ENCODE measurements at places on chromosomes 7 and 10.

DNA sequence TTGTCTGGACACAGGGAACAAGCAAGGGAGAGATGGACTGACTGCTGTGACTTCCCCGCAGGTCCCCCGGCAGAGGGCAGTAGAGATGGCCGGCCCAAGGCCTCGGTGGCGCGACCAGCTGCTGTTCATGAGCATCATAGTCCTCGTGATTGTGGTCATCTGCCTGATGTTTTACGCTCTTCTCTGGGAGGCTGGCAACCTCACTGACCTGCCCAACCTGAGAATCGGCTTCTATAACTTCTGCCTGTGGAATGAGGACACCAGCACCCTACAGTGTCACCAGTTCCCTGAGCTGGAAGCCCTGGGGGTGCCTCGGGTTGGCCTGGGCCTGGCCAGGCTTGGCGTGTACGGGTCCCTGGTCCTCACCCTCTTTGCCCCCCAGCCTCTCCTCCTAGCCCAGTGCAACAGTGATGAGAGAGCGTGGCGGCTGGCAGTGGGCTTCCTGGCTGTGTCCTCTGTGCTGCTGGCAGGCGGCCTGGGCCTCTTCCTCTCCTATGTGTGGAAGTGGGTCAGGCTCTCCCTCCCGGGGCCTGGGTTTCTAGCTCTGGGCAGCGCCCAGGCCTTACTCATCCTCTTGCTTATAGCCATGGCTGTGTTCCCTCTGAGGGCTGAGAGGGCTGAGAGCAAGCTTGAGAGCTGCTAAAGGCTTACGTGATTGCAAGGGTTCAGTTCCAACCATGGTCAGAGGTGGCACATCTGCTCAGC lies 6.0 kb downstream of the CYREN start:
- no peak for DNase-seq

DNA sequence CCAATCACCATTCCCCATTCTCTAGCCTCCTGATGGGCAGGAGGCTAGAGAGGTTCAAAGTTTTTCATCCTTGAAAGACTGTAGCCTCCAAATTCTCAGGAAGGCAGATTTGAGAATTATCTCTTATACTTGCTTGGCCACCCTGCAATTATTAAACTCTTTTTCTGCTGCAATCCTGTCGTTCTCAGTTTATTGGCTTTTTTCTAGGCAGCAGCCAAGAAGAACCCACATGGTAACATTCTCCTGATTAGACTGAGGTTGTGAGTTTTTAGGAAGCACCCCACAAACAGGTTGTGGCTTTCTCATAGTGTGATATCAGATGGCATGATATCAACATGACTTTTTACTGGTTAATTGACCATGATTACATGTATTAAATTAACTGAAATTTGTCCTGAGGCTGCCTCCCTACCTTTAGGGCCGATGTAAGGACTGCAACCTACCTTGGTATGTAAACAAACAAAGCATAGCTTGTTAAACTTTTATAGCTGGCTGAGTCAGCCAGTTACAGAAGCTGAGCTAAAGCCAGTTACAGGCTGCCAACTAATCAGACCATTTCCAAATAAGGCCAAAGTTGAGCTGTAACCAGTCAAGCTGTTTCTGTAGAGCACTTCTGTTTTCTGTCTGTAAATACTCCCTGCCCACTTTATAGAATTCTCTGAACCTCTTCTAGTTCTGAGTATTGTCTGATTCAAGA lies 3.2 kb upstream of the ZNF248 start:
- no peak for DNase-seq

GRCh38 chr10:20114179-20114578 lies 297.9 kb downstream of the PLXDC2 start:
- DNase-seq: no peak

DNA sequence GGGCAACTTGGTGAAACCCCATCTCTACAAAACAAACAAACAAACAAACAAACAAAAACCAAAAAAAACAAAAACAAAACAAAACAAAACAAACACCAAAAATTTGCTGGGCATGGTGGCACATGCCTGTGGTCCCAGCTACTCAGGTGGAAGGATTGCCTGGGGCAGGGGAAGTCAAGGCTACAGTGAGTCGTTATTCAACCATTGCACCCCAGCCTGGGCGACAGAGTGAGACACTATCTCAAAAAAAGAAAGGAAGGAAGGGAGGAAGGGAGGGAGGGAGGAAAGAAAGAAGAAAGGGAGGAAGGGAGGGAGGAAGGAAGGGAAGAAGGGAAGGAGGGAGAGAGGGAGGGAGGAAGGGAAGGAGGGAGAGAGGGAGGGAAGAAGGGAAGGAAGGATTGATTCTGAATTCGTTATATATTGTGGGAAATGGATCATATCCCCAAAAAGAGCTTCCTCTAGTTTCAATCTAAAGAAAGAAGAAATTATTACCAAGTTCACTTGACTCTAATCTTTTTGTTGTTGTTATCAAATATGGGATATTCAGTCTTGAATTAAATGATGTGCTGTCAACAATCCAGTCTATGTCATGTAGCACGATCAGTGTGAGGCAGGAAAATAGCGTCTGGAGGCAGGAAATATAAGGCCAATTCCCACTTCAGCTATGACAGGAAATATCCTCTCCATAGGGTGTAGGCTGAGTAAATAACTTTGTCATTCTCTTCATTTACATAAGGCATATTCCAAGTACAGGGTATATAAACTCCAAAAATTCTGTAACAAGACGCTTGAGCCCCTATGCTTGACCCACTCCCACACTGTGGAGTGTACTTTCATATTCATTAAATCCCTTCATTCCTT lies 26.2 kb upstream of the TRIM24 start:
- no peak for DNase-seq

- no peak for DNase-seq
Measured at GRCh38 chr7:112074464-112074863, 131.7 kb downstream of the DOCK4 start.

DNA sequence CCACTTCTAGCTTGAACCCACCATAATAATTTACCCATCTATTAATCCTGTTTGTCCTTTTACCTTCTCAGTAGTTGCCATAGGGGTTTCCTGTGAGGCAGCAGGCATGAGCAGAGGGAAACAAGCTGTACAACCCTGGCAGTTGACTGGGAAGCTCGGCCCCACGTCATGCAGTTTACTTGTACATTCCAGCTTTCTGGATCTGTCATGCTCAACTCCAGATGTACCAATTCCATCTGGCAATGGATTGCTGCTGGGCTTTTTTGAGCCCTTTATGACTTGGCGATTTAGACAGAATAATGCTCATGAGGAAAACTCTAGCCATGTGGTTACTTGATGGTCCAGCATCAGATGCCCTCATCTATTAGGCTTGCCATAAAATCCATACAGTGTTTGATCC lies 112.5 kb downstream of the GNAI1 start:
- no peak for DNase-seq

- no peak for DNase-seq
Measured at GRCh38 chr10:44366941-44367630, 17.8 kb downstream of the CXCL12 start.

DNA sequence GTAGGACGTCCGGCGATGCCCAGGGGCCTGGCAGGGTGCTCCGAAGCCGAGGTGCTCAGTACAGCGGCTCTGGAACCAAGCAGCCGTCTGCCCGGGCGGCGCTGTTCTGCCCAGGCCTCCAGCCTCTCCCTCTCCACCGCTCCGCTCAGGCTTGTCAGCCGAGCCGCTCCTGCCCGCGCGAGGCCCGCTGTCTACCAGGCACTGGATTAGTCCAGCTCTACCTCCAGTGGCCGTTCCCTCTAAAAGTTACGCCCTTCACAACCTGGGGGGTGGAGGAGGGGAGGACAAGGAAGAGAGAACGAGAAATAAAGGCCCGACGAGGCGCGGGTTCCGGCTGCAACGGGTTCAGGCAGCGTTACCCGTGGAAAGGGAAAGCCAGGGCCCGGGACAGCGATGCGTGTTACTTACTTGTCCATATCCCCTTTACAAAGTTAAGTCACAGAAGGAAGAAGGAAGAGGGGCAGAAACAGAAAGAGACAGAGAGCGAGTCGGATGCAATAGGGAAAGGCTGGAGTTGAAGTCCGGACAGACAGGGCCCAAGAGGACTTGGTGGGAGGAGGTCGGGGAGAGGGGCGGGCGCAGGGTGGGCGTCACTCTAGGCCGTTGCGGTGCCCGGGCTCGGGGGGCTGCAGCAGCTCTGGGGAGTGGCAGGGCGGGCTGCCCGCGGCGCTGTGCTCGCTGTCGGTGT lies 2.8 kb downstream of the SP8 start:
- no peak for DNase-seq

DNA sequence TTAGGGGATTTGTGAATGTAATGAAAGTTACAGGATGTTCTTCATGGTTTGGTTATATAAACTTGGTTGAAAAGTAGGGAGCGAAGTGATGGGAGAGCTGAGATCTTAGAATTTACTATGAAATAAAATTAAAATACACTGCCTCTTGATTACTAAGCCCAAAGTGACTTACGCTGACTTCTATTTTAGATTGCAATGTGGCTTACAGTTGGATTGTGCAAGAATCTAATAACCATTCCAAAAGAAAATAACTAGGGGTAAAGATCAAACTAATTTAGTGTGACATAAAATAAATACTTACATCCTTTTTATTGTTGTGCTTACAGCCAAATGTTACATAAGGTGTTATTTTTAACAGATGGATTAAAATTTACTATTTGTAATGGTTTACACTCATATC lies 15.3 kb downstream of the WNT16 start:
- DNase-seq: no peak

Data from ovary (tissue), 10 donors.